Suprapubic skin (tissue), 4 donors: ENCODE measurements at places on chromosomes 11 and 22.

- DNase-seq: no peak
Measured at GRCh38 chr11:6607190-6607795, 3.7 kb downstream of the ILK start.

DNA sequence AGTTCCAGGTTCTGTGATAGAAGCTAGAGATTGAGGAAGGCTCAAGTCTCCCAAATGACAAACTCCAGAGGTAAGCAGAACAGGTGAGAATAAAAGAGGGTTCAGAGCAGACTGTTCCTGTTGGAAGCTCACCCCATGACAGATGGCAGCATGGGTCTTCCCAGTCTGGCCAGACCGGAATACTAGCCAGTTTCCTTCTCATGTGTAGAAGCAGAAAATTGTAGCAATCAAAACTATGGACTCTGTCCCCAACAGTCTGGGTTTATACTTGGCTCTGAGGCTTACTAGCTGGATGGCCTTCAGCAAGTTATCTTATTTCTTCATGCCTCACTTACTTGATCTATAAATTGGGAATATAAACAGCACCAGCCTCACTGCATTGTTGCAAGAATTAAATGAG, 494.8 kb downstream of the MN1 start:
- no peak for DNase-seq

GRCh38 chr11:18615628-18616392, 16.2 kb downstream of the MISFA start:
- no peak for DNase-seq

GRCh38 chr11:110392056-110392455, 37.7 kb upstream of the FDX1 start:
- DNase-seq: no peak
